ENCODE measurements at places on chromosomes 5 and 9.

DNA sequence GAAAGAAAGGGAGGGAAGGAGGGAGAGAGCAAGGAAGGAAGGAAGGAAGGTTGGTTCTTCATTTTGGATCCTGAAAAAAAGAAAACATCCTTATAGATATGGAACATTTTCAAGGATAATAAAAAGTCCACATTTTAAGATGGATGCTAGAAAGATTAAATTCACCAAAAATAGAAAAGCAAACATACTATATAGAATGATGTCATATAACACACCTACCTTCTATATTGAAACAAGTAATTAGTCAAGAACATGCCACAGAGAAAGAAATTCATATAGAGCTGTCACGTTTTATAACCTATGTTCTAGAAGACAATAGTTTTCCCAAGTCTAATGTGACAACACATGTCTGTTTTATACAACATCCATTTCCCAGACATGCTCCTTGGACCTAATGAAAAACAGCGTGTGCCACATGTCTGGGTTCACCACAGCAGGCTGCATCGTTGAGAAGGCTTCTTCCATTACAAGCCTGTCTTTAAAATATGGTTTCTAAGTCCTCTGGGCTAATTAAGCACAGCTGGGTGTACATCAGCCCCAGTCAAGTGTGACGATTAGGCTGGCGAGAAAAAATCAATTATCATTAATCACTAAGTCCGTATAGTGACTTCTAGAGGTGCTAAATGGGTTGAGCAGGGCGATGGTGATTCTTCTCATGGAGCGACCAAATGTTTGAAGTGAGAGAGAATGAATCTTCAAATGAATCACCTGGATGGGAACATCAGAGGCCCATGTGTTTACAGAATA is 301.8 kb downstream of the TLE1 start:
- no peak for DNase-seq

DNA sequence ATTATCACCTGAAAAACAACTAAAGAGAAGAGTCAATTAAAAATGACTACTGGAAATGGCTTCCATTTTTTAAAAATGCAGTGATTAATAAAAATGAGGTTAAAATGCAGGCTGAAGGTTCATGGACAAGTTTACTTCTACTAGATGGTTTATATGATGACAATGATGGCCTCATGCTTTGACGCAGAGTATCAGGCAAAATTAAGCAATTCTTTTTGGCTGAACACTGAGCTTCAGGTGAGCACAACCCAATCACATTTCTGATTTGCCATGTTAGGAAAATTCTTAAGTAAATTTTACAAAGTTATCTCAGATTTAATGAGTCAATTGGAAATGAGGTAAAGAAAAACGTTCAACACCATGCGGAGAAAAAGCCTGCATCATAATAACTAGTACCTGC is 22.3 kb downstream of the DMGDH start:
- no peak for DNase-seq

- DNase-seq, result no peak
Observed at GRCh38 chr5:7325975-7326913, 69.7 kb upstream of the ADCY2 start.

DNA sequence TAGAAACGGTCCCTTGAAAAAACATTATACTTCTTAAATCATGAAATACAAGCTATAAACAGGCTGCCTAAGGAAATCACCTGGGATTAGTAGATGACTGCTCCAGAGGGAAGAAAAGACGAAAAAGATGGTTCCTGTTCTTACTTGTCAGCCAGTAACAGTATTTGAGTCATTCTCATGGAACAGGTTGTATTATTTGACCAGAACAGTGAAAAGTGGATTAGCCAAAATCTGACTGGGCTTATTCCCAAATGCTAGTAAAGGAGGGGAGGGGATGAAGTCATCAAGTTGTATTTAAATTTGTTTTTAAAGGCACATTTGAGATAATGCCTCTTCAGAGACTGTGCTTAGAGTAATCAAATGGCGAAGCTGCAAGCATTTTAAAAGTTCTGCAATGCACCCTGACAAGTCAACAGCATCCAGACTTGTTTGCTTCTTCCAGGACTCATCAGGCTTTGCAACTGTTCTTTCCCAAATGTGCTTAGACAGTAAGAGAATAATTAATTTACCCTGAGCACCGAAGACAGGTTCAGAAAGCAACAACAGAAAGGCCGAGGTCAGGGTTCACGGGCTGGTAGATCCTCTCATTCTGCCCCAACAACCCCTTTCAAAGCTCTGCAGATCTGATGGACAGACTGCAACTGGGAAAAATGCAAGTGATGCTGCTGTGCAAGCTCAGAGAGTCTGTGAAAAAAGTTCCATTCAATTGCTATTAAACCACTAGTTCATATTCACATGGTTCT is 800.6 kb downstream of the KCTD16 start:
- DNase-seq, result no peak

- DNase-seq, result peak; percentile 73
Observed at GRCh38 chr5:163964671-163965070, 459.3 kb downstream of the MAT2B start.

DNA sequence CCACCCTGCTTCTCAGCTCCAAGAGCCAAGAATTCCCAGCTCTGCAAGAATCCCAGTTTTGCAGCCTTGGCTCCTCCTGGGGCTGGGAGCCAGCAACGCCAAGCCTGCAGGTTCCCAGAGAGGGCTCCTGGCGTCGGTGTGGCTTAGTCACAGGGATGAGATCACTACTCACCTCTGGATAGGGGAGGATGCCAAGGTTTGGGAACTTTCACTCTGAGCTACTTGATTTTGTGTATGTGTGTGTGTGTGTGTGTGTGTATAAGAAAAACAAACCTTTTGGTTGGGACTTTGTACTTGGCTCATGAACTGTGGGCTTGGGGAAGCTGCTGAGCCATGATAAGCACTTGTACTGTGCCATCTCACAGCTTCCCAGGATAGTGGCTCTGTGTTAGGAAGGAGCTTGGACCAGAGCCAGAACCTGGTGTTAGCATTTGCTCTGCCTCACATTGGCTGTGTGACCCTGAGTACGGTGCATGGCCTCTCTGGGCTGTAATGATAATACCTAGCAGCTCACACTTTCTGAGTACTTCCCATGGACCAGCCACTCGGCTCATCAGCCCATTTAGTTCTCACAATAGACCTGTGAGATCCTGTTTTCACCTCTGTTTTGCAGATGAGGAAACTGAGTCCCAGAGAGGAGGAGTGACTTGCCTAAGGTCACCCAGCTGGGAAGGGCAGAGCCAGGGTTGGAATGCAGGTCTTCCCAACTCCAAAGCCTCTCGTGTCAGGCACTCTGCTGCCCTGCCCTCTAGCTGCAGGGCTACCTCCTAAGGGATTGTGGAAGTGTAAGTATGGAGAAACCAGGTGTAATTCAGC is 41.4 kb upstream of the DAB2IP start:
- DNase-seq, result peak; percentile 15

DNA sequence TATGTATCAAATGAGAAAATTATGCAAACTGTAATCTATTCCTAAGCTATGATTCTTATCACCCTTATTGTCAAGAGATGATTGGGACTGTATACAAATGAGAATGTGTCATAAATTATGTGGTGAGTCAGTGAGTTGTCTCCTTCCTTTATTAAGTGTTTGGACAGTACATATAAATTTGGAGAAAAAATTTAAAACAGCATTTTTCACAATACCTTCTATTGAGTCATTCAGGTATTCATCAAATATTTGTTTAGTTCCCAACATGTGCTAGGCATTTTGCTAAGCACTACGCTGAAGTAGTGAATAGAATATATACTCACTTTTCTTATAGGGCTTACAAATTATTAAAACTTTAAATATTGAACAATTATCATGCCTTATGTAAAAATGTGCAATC is 36.3 kb upstream of the PTPRD start:
- DNase-seq, result no peak

GRCh38 chr9:129769669-129770068 is 16.8 kb upstream of the PTGES start:
- no peak for DNase-seq

DNA sequence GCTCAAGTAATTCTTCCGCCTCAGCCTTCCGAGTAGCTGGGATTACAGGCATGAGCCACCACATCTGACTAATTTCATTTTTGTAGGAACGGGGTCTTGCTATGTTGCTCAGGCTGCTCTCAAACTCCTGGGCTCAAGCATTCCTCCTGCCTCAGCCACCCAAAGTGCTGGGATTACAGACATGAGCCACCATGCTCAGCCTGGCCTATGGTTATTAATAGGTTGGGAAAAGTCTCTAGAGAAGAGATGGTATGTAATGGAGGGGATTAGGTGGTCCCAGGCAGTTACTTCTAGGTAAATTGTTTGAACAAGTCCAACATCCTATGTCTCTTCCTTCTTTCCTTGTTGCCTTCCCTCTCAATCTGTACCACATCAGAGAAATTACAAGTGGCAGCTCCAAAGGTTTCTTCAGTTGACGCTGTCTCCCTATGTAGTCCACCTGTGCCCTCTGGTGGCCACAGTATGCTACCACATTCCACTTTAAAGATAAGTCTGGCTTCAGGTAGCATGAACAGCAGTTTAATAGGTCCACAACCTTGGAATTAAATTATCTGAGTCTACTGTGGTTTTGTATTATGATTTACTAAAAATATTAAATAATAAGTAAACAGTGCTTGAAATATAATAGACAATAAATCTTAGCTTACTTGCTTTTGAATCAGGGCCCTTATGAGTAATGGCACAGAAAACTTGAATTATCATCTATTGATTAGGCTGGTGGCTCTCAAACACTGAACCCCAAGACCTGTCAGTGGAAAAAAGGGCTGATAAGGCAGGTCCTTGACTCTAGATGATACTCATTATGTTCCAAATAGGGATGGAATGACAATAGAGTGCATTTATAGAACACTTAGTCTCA is 9.7 kb downstream of the TIGD6 start:
- DNase-seq, result peak; percentile 84

DNA sequence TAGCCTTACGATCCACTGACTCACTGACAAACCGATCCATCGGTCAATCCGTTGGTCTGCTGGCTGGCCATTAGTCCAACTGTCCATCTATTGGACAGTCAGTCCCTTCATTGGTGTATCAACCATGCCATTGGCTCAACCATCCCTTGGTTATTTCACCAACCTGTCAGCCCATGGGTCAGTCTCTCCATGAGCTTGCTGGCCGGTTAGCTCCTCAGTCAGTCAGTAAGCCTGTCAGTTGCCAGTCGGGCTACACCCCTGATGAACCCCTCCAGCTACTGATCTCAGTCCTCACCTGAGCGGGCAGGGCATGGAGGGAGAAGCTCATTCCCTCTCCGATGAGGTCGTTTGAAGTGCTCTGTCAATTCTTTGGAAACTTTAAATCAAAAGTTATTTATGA is 166.5 kb downstream of the FGF18 start:
- DNase-seq, result no peak

GRCh38 chr9:132163457-132163875 is 1.6 kb downstream of the NTNG2 start:
- DNase-seq, result peak; percentile 25

DNA sequence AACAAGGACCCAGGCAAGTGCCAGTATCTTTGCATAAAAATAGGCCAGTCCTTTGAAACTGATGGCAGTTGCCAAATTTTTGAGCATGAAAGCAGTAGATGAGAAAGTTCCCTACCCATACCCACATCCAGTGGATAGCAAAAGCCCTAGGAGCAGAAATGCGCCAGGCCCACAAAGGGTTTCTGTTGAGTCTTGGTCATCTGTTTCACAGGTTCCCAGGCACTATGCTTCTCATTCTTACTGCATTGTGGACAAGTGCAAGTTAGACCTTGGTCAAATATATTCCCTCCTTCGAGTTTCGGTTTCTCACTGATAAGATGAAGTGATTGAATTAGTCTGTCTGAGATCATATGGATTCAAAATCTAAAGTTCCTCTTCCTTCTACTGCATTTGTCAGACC is 152.3 kb downstream of the NR3C1 start:
- DNase-seq, result no peak

DNA sequence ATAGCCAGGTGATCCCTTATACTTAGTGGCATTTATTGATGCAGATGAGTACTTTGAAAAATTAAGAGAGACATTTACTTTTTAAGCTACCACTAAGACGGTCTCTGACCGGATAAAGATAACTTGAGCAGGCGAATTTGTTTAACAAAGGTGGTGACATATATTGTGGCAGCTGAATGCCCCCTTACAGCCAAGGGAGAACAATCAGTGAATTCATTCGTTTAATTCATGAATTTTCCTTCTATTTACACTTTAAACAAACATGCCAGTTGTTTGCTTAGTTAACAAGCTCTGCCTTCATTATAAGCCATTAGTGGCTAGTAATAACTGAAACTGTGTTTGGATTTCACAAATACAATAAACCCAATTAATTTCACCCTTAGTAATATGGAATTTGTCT is 187.1 kb downstream of the AOPEP start:
- no peak for DNase-seq

- DNase-seq, result no peak
Observed at GRCh38 chr5:177591690-177592009, 353 bp upstream of the TMED9 start.

DNA sequence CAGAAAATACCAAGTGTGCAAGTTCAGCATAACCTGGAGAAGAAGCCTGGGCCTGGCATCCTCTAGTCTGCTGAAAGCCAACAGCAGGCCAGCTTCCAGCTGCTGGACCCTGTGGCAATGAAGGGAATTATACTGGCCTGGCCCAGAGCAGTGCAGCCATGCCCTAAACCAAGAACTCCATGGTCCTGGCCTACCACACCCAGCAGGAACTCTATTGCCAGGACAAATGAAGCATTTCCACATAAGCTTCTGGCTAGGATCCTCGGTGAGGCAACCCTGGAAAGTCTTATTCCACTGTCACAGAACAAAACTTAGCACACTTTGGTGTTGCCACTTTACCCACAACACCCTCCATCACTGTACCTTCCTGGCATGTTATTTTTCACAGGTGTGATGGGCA is 35.5 kb downstream of the CDK5RAP2 start:
- no peak for DNase-seq

DNA sequence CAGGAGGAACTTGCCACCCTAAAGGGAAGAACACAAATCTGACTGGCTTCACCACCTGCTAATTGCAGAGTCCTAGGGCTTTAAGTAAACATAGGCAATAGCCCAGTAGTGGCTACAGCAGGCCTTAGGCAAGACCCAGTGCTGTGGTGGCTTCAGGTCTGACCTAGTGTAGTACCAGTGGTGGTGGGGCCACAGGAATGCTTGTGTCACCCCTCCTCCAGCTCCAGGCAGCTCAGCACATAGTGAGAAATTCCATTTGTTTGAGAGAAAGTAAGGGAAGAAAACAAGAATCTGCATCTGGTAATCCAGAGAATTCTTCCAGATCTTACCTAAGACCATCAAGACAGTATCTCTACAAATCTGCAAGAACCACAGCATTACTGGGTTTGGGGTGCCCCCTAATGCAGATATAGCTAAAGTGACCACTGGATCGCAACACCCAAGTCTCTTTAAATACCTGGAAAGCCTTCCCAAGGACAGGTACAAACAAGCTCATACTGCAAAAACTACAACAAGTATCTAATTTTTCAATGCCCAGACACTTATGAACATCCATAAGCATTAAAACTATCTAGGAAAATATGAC is 102.6 kb upstream of the TRPM3 start:
- DNase-seq, result peak; percentile 49

DNA sequence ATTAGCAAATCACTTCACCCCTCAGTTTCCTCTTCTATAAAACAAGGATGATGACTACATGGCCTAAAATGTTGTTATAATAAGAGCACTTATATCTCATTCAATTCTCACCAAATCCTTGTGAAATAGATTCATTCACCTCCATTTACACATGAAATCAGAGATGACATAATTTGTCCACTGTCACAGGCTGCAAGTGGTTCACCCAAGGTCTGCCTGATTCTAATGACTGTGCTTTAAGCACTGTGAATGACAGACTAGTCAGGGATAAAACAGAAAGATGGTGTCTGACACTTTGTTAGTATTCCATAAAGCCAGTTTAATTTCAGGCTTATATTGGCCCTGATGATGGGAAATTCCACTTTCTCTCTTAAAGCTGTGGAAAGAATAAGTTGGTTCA is 209.5 kb downstream of the MAPKAP1 start:
- no peak for DNase-seq

- no peak for DNase-seq
Observed at GRCh38 chr9:102922526-102922925, 72.6 kb upstream of the CYLC2 start.

All from lung microvascular endothelial cell (primary cell).